IPS-NIHi11 (cell line): ENCODE measurements at places on chromosomes 12 and 14.

DNA sequence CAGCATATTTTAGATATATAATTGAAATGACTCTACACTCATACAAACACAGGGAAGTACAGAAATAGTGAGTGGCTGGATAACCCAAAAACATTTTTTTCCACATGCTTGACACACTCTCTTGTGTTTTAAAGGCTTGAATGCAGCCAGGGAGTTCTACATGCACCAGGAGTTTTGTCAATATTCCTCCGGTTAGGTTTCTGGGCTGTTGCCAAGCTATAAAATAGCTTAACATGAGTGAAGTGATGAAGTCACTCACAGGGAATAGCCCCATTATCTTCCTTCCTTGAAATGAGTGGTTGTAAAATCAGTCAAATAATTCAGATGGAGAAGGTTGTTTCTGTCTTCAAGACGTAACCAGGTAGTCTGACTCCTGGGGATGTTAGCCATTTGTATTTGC lies 582.7 kb downstream of the SLC6A15 start:
- no peak for DNase-seq

DNA sequence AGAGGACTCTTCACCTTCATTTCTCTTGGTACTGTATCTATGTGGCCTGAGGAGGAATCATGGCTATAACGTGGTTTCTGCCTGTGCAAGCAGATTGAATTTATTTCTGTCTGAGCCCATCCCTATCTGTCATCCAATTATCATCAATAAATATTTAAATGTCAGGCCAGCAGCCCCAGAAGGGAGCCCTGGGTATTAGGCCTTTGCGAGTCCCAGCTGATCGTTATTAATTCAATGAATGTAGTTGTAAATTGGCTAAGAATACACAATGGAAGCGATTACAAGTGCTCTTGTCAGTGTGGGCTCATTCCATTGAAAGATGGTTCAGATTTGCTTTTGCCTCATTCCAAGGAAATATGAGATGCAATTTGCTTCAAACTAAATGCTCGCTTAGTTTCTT lies 142.0 kb downstream of the KTN1 start:
- DNase-seq = no peak

- DNase-seq = no peak
Measured at GRCh38 chr12:125687820-125688219, 622.6 kb downstream of the AACS start.

DNA sequence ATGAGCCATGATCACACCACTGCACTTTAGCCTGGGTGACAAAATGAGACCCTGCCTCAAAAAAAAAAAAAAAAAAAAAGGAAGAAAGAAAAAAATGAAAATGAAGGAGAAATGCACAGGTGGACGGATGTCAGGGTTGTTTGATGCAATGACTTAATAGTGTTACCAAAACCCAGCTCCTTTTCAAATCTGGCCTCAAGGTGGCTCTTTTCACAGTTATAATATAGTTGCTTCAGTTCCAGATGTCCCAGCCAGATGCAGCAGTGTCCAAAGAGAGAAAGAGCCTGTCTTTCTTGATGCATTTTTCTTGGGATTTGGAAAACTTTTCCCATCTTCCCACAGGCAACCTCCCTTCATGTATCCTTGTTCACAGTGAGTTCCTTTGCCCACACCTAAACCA lies 36.5 kb downstream of the KCNMB4 start:
- no peak for DNase-seq
